ENCODE measurements at places on chromosomes 5 and 9. TPM values are rescaled to one million over a fixed set of nuclear protein-coding genes. Genes with fewer than 3 reads are reported as not detected.

DNA sequence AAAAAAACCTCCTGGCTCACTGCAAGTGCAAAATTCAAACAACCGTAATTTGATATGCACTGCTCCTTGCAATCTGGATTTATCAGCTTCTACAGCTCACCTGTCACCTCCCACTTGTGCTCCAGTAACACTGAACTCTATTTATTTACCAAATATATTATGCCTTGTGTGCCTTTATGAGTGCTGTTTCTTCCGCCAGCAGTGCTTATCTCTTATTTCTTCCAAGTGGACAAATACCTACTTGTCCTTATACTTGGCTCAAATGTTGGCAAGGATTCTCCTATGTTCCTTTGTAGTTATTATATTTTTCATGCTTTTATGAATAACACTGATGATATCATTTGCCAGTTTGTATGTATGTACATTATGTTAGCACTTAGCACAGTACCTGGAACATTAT lies 145.7 kb upstream of the ARRDC3 start:
- no peak for DNase-seq

The LRRTM2 gene
- total RNA-seq: 0.36 TPM

DNA sequence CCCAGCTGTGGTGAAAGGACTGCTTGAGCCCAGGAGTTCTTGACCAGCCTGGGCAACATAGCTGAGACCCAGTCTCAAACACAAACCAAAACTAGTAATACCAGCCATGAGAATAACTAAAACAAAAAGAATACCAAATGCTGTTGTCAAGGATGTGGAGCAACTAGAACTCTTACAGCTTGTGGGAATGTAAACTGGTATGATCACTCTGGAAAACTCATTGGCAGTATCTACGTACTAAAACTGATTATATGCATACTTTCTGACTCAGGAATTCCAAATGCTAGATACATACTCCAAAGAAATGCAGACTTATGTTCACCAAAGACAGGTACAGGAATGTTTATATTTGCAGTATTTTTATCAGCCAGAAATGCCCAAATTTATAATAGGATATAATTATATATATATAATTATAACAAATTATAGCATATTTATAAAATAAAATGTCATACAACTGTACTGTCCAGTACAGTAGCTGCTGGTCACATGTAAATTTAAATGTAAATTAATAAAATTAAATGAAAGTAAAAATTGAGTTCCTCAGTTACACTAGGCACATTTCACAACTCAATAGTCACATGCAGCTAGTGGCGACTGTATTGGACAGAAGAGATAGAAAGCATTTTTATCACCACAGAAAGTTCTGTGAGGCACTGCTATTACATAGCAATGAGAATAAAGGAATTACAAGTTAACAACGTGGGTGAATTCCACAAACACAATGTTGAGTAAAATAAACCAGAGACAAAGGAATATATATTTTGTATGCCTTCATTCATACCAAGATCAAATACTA lies 118.5 kb downstream of the GNAQ start:
- no peak for DNase-seq

The TAF9 gene
- 33.6 TPM for total RNA-seq

- DNase-seq: no peak
Observed at GRCh38 chr5:158845941-158846340, 253.8 kb downstream of the EBF1 start.

Data from aorta (tissue), 5 donors.